ENCODE measurements at places on chromosomes 4 and X.

DNA sequence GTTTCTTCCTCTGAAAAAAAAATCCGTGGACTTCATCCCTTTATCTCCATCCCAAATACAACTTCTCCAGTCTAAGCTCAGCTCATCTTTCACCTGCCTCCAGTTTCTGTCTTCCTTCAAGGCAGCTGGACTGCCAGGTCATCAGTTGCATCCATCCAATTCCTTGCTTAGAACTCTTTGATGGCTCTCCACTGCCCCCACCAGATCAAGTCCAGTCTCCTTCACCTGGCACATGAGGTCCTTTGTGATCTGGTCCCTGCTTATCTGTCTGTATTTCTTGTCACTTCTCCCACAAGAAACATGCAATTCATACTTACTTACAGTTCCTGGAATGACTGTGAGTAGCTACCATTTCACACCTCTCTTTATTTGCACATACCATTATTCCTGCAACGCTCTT is 33.8 kb downstream of the OTUD6A start:
- DNase-seq: no peak

- DNase-seq: no peak
Measured at GRCh38 chr4:7805533-7806337, 133.9 kb downstream of the AFAP1 start.

GRCh38 chr4:7151668-7152227 is 40.6 kb upstream of the SORCS2 start:
- no peak for DNase-seq

DNA sequence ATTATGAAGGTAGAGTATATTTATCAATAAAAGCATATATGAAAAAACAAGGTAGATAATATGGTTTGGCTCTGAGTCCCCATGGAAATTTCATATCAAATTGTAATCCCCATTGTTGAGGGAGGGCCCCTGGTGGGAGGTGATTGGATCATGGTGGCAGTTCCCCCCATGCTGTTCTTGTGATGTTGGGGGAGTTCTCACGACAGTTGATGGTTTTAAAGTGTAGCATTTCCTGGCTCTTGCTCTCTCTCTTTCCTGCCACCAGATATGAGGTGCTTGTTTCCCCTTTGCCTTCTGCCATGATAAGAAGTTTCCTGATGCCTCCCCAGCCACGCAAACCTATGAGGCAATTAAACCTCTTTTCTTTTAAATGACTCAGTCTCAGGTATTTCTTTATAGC is 260.4 kb downstream of the PPARGC1A start:
- DNase-seq: no peak

DNA sequence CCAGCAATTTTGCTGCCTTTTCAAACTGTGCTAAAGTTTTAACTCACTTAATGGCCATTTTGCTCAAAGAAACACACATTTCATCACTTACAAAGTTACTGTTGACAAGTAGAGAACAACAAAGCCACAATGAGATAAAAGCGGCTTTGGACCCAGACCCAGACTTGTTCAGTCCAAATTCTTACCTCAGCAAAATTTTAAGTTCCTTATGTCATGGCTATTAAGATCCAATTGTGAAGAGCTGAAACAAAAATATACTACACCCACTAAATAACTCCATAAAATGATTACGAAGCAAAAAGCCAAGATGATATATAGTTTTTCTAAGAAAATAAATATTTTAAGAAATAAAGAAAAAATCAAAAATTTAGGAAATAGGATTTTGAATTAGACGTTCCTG is 137.0 kb upstream of the INPP4B start:
- no peak for DNase-seq

DNA sequence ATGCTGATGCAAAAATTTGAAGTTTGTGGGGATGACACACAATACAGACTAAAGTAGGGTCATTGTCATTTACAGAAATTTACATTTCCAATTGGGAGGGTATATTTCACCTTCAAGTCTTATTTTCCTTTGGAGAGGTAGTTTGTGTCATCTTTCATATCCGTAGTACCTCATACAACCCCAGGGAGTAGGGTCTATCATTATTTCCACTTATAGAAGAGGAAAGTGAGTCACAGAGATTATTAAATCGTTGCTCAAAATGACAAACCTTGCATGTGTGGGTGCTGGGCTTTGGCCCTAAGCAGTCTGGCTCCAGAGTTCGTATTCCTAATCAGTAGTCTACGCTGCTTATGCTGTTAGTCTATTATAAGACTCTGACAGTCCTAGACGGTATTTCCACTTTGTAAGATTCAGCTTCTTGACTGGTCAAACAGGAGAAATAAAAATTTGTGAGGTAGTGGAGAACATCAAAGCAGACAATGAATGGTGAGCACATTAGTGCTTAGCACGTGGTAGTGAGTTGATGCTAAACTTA is 516.5 kb downstream of the PCDH7 start:
- no peak for DNase-seq

- DNase-seq: no peak
Measured at GRCh38 chrX:29254515-29254914, 667.3 kb downstream of the IL1RAPL1 start.

- no peak for DNase-seq
Measured at GRCh38 chrX:64229154-64229553, 1.3 kb downstream of the ASB12 start.

- DNase-seq: no peak
Measured at GRCh38 chrX:49212861-49213260, 12.9 kb upstream of the SYP start.

- DNase-seq: no peak
Measured at GRCh38 chr4:35912174-35912573, 332.1 kb downstream of the ARAP2 start.

DNA sequence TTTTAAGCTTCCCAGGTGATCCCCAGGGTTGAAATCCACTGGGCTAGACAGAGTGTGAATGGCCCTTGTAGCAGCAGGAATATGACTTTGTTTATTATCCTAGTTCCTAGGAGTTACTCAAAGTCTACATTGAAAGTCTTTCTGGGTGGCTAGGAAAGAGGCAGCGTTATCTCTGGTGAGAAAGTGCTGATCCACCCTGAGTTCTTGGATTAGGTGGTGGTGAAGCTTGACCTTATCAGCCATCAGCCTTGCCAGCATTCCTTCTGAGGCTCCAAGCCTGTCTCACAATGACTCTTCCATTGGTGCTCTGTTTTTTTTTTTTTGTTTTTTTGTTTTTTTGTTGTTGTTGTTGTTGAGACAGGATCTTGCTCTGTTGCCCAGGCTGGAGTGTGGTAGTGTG is 83.1 kb upstream of the CLCN4 start:
- DNase-seq: no peak

DNA sequence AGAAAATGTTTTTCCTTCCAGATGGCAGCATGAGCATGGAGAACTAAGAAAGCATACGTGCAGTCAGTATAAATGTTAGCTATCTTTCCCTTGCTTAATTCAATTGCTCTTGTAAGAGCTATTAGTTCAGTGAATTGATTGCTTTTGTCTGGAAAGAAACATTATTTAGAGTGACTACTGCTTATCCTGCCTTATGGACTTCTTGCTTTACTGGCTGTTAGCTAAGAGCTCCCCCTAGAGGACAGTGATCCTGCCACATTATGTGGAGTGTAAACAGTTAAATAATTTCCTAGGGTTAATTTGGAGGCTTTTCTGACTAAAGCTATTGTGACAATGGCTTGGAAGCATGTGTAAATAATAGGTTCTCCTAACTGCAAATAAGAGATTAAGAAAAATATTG is 1402.4 kb downstream of the FAM133A start:
- no peak for DNase-seq

- peak; percentile 19 for DNase-seq
Measured at GRCh38 chr4:15336410-15337167, 91.2 kb upstream of the C1QTNF7 start.
